Activated gamma-delta T cell (primary cell): ENCODE measurements at places on chromosomes 12 and 14.

DNA sequence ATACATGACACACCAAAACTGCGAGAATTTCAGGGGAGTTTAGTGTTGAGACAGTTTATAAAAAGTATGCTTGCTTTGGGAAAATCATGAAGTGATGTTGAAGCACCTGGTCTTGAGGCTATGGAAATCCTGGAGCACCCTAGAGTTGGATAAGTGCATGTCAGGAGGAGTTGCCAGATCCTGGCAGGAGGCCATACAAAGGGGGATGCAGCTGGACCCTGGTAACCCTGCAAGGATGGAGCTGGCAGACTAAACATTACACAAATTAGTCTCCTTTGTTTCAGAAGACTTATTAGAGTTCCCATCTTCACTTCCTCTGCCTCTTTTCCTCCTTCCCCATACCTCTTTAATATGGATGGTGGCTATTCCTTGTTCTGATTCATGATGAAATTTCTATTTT, 907.0 kb downstream of the BCL11B start:
- no peak for DNase-seq

GRCh38 chr12:79296133-79296532, 394.6 kb downstream of the PAWR start:
- no peak for DNase-seq

GRCh38 chr12:2960390-2960956, 1.3 kb downstream of the TEAD4 start:
- no peak for DNase-seq

GRCh38 chr14:101004954-101005353, 101.4 kb upstream of the RTL1 start:
- no peak for DNase-seq

DNA sequence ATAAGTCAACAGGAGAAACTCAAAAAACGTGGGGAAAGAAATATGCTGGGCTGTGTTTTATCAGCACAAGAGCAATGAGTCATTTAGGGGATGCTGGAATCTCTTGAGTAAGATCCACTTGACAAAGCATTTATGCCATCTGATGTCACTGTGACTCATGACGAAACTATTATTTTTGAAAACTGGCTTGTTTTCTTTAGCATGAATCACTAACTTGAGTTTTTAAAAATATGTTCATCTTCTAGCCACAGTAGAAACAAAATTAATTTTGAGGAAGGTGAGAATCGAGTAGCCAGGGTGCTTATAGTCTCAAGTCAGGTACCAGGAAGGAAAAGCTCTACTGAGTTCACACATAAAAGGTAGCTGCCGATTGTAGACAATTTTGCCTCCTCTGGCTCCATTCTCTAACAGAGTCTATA, 456.2 kb upstream of the MGAT4C start:
- no peak for DNase-seq

- no peak for DNase-seq
These were observed 23.8 kb upstream of the STK38L start for GRCh38 chr12:27220055-27220987.

- no peak for DNase-seq
These were observed 72.8 kb downstream of the IRF2BPL start for GRCh38 chr14:76955575-76956315.

GRCh38 chr12:11015775-11016430, 6.5 kb downstream of the TAS2R19 start:
- DNase-seq: no peak

DNA sequence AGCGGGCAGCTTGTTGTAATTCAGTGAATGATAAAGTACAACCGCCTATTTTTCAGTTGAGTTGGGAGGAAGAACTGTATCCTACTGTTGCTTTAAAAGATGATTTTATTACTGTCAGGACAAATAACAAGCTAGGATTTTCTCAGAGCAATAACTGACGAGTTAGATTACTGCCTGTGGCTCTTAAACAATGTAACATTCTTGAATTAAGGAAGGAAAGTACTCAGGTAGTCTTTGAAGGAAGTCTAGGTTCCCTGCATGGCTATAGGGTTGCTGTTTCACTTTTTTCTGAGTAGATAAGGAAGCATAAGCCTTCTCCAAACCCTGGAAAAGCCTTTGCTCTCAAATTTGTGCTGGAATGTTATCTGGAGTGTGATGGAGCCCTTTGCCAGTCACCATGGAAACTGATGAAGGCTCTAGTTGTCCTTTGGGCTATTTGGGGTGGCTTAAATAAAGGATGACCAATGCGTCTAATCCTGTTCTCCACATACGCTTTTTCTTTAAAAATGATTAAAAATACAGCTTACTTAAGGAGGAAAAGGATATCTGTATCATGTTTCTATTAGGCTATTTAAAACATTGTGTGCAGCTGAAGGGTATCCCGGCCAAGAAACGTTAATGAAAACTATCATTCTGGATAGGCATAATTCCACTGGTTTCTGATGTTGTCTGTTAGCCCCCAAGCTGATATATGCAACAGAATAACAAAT, 17.7 kb downstream of the NUBPL start:
- no peak for DNase-seq

DNA sequence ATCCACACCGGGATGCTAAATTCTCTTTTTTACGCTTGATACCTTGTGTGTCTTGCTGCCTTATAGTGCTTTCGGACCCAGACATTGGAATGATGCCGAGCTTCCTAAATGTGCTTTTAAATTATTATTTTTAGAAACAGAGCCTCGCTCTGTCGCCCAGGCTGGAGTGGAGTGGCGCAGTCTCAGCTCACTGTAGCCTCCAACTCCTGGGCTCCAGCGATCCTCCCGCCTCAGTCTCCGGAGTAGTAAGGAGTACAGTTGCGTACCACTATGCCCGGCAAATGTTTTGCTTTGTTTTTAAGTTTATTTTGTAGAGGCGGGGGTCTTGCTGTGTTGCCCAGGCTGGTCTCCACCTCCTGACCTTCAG, 489 bp upstream of the EML5 start:
- no peak for DNase-seq

DNA sequence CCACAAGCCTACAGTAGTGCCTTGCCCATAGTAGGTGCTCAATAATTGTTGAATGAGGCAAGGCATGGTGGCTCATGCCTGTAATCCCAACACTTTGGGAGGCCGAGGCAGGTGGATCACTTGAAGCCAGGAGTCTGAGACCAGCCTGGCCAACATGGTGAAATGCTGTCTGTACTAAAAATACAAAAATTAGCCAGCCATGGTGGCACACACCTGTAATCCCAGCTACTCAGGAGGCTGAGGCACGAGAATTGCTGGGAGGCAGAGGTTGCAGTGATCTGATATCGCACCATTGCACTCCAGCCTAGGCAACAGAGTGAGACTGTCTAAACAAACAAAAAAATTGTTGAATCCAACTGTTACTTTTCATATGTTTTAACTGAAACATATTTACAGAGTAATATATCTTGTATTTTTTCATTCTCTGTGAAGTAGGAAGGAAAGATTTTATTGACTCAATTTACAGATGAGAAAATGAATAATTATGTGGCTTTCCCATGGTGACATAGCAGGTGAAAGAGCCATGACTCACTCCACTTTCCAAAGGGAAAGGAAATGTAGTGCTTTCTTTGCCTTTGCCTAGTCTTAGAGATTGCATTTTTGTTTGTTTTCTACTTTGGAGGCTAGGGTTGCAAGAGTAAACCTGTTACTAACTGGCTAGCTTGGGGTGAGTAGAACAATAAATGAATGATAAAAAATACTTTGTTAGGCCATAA, 95.4 kb upstream of the SLC38A4 start:
- DNase-seq: no peak

DNA sequence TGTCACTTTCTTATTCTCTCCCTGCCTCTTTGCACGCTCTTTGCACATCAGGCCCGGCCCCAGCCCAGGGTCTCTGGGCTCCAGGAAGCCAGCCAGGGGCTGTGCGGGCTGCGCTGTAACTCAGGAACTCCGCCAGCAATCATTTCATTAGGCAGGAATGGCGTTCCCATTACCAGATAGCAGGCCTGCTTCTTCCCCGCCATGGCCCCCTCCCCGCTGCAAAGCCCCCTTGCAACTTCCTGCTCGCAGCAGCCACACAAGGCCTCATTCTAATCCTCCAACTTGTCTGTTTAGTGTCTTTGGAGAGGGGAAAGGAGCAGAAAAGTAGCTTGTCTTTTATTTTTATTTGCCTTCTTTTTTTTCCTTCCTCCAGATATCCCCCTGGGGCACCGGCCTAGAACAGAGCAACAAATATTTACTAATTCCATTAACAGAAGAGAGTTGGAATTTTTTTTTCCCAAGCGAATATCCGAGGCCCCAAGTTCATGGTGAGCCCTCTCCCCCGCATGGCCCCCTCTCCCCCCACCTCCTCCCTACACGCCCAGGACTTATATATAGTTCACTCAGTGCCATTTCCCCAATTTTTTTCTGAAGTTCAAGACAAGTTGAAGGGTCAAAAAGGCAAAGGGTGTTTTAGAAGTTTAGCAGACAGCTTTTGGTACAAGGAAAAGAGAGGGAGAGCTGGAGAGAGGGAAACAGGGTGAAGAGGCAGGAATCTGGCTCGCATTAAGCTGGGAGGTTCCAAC, 329.4 kb upstream of the TBX3 start:
- no peak for DNase-seq

DNA sequence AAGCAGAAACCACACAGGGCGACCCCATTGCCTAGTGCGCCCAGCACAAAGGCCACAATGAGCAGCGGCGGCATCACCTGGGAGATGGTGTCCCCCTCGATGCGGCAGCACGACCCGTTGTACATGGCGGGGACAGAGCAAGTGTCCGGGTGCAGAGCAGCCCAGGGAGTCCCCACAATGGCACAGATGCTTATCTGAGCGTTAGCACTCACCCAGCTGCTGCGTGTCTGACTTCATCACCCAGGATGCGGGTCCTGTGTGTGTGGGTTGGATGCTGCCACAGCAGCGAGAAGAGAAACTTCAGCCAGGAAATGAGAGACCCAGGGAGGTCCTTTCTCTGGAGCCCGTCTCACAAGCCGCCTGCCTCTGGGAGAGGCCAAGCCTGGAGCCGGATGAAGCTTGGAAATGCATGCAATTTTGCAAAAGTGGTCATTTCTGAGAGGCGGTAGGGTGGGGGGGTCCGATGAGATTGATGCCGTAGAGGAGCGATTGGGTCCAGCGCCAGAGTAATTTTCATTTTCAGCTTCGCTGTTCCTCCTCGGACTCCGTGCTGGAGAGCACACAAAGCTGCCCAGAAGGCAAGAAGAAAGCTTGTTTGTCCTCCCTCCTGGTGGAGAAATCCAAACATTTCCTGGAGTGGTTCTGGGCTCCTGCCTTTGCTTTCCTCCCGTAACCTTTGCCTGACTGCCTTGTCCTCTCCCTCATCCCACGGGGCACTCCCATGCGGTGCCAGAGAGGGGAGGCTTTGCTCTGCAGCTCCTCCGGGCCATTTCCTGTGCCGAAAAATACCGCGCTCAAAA, at the start of gene HCAR1:
Gene HCAR1 (minus strand): TSS at position 630 of the 800 bp plus-strand sequence. CDS start 505 bp downstream, at position 125.
- no peak for DNase-seq

DNA sequence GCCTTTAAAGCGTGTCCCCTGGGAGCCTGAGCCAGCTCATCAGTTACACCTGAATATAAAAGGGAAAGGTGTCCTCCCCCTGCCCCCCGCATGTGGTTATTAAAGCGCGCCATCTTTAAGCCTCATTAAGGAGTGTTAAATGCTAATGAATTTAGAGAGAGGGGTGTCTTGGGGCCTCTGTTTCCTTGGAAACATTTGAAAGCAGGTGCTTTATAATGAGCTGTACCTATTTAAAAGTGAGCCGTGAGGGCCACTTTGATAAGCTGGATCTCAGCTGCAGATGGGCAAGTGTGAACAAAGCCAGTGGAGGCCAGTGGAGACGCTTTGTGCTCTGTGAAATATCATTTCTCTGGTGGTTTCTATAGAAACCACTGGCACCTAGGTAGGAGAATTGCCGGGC, 84.0 kb downstream of the BEGAIN start:
- no peak for DNase-seq

- DNase-seq: no peak
These were observed 1096.6 kb downstream of the BCL11B start for GRCh38 chr14:98175436-98175835.

- no peak for DNase-seq
These were observed 15.9 kb downstream of the HHIPL1 start for GRCh38 chr14:99660794-99661193.

- DNase-seq: no peak
These were observed 587.4 kb downstream of the AACS start for GRCh38 chr12:125652681-125653080.

DNA sequence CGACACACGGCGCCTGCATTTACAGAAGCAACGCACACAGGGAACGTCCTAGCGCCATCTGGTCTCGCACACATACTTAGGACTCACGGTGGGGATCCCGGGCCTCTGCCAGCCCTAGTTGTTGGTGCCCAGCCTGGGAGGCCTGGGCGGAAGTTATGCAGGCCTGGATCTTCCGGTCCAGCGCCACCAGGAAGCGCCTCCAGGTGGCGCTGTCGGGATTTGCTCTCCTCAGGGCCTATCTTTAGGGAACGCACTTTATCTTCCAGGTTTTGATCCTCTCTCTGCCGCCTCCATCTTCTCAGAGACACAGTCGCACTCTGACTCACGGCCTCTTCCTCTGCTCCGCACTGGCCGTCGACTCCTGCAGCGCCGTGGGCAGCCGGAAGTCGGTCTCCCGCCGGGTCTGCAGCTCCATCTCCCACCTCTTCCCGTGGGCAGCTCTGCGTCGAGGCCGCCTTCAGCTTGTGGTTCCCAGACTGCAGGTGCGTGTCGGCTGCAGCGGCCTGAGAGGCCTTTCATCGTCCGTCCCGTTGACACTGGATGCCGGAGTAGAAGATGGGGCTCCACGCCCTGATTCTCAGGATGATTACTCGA, 760.4 kb downstream of the TMEM121 start:
- DNase-seq: no peak

DNA sequence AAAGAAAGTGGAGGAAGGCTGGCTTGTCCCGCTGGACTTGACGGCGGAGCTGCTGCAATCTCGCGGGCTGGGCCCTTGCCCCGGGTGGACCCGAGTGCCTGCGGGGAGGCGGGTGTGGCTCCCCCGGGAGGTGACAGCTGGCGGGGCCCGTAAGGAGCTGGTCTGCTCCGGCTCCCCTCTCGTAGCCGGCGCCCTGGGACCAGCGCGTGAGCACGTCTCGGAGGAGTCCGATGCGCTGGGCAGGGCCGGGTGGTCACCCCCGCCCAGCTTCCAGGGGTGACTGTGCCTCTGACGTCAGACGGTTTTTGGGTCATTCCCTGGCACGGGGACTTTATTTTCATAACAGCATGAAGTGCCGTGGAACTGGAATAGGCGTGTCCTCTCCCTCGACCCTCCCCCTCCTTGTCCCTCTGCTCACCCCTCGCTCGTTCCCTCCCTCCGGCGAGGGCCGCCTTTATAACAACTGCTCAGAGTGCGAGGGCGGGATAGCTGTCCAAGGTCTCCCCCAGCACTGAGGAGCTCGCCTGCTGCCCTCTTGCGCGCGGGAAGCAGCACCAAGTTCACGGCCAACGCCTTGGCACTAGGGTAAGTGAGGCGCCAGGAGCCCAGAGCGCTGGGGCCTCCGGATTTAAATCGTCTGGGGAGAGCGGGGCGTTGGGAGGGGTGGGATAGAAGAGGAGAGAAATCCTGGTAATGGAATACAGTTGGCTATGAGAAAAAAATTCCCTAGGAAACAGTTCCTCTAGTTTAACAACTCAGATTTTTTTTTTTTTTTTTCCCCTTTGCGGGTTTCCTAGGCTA, at the start of gene GPRC5A:
Gene GPRC5A (plus strand): TSS at position 483 of the 801 bp plus-strand sequence. CDS start 16,688 bp downstream, outside the sequence.
- DNase-seq: no peak
